ENCODE measurements at places on chromosomes 11 and 22. TPM values are rescaled to one million over a fixed set of nuclear protein-coding genes. Genes with fewer than 3 reads are reported as not detected.

GRCh38 chr11:118002541-118003423 is 16.6 kb downstream of the IL10RA start:
- DNase-seq: no peak

DNA sequence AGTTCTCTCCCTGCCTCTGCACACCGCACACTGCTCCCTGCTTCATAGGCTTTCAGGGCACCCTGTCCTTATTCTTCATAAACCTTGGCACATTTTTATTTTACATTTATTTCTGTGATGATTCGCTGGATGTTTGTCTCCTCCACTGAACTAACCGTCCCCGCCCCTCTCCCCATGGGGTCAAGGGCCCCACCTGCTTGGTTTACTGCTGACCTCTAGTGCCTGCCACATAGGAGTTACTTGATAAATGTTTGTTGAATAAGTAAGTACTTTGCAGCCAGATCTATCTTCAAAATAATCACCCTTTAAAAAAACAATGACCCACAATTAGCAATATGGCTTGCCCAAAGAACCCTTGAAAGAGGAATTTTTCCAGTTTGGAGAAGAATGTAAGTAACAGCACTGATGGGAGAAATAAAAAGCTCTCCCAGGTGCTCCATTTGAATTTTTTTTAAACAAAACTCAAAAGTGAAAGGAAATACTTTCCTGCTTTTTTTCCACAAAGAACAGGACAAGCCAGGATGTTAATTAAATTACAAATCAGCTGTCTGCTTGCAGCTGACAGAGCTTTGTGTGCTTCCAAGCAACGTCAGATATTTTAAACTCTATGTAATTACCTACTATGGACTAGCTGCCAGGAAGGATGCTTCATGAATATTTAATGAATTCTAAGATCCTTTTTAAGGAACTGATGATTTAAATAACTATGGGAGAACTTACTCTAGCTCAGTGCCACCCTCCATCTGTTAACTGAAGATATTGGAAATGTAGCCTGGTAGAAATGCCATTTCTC is 1083.6 kb downstream of the DLG2 start:
- no peak for DNase-seq

DNA sequence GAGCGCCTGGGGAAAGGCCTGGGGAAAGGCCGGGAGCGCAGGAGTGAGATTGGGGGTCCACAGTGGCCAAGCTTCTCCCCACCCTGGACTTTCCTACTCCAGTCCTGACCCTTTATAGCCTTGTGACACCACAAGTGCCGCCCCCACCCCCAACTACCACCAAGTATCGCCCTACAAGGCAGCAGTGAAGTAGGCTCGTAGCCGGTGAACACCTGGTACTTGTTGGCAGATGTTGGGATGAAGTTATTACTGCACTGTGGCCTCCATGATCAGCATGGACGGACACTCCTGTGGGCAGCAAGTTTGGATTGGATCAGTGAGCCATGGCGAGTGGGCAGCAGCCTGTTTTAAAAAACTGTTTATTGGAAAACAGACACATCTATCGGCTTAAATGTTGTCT is 45.0 kb downstream of the EIF3F start:
- DNase-seq: no peak

DNA sequence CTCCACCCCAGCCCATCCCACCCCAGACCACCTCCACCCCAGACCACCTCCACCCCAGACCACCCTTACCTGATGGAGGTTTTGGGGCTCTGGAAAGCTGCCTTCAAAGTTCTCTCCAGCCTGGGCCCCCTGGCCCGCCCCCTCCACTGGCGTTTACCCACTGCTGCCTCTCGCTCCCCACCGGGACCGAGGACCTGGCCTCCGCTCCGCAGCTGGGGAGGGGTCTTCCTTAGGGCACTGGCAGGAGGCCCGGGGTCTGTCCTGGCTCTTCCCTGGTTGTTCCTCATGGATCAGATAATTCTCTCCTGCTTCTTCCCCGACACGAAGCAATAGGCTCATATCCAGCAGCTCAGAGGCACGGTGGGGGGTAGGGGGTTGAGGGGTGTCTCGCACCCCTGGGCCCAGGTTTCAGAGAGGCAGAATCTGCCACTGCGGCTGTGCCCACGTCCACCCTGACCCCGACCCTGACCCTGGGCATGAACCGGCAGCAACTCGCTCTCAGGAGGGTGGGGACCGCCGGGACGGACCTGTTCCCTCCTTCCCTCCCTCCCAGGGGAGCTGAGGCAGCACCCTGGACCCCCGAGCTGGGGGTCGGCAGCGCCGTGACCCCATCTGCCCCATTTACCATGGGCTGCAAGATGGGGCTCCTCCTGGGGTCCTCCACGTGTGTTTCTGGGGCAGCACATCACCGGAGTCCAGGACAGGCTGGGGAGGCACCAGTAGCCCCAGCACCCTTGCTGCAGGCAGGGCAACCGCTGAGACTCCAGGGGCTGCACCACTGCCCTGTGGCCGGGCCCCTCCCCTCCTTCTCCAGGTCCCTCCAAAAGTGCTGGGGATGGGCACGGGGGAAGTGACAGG is 12.9 kb downstream of the KRTAP5-5 start:
- DNase-seq: no peak

DNA sequence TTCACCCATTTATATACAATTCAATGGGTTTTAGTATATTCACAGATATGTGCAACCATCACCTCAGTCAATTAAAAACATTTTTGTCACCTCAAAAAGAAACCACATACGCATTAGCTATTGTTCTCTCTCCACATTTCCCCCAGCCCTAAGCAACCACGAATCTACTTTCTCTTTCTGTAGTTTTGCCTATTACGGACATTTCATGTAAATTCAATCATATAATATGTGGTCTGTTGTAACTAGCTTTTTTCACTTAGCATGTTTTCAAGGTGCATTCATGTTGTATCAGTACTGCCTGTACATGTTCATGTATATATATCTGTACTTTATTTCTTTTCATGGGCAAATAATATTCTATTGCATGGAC is 104.7 kb upstream of the RRM1 start:
- no peak for DNase-seq

HINFP gene
- total RNA-seq: 48.5 TPM

TTC36 gene
- total RNA-seq: 4.1 TPM
